Naive thymus-derived CD4-positive, alpha-beta T cell (primary cell): ENCODE measurements at places on chromosomes 3 and 15. TPM values are rescaled to one million over a fixed set of nuclear protein-coding genes. Genes with fewer than 3 reads are reported as not detected.

DNA sequence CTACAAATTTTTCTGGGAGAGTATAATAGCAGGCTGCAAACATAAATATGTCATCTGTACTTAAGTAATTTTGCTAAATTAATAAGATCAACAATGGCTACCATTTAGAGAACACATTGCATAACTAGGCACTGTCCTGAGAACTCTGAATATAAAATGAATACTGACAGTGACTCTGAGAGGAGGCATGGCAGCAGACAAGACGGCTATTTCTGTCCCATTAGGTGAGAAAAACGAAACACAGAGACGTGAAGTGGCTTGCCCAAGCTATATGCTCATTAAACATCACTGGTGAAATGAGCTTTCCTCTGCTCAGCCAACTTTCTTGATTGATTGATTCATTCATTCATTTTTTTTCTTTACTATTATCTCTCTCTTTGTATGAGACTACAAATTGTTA, 384.3 kb downstream of the PTPRG start:
- DNase-seq, result no peak

- no peak for DNase-seq
These were observed 165.5 kb upstream of the MLF1 start for GRCh38 chr3:158405507-158405906.

DNA sequence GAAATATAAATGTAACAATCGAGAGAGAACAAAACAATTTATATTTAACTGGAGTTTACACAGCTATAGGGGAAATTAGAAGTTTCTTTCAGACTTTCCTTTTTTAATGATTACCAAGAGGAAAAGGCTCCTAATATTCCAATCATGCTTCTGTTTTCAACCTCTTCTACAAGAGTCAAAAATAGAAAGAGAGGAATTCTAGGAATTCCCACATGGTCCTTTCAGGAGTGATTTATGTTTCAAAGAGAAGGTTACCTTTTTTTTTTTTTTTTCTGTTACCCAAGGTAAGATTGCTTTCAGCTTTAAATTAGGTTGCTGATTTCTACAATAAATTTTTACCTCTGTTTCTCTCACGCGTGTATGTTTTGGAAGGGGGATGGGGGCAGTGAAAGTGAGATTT, 355.3 kb upstream of the DCBLD2 start:
- DNase-seq, result no peak

GRCh38 chr3:169387751-169388696, 275.5 kb downstream of the MECOM start:
- DNase-seq, result no peak

DNA sequence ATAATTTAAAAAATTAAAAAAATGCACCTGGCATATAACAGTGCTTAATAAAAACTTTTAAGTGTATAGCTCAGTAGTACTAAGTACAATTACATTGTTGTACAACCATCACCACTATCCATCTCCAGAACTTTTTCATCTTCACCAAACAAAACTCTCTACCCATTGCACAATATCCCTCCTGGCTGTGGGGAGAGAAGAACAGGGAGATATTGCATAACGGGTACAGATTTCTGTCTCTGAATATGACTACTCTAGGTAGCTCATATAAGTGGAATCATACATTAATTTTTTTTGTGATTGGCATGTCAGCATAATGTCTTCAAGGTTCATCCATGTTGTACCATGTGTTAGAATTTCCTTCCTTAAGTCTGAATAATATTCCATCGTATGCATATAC, 91.0 kb upstream of the PLAAT1 start:
- DNase-seq, result no peak

GRCh38 chr3:169923189-169923588, 11.8 kb downstream of the SAMD7 start:
- DNase-seq, result no peak

- peak; percentile 34 for DNase-seq
These were observed 6.9 kb upstream of the FOXB1 start for GRCh38 chr15:59997070-59997701.

The ATRIP gene
- total RNA-seq, result 14.1 and 16.1 TPM in 2 replicates

The CPNE9 gene
- 0.35 TPM for total RNA-seq

The ZDHHC23 gene
- total RNA-seq, result 1.3 and 2.1 TPM in 2 replicates

The PLCH1 gene
- not detected for total RNA-seq

The XXYLT1 gene
- total RNA-seq, result 9.1 TPM

The MKRN2OS gene
- not detected for total RNA-seq
